ENCODE measurements at places on chromosomes 13 and 19.

DNA sequence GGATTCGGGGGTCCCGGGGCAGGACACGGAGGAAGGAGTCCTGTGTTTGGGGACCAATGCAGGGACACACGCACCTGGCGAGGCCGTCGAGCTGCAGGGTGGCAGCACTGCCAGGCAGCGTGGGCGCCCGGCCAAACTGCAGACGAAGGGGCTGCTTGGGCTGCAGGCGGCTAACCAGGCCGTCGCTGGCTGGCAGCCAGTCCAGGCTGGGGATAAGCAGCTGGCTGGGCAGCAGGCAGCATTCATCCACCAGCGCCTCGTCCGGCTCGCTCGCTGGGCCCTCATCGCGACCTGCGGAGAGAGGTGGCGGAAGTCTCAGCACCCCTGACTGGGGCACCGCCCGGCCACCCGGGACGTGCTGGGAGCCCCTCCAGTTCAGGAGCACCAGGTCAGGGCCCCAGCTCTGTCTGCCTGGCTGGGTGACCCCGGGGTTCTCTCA lies 11.5 kb downstream of the CFD start:
- no peak for DNase-seq

GRCh38 chr19:58170860-58171259 lies 12.0 kb upstream of the ZNF274 start:
- no peak for DNase-seq

DNA sequence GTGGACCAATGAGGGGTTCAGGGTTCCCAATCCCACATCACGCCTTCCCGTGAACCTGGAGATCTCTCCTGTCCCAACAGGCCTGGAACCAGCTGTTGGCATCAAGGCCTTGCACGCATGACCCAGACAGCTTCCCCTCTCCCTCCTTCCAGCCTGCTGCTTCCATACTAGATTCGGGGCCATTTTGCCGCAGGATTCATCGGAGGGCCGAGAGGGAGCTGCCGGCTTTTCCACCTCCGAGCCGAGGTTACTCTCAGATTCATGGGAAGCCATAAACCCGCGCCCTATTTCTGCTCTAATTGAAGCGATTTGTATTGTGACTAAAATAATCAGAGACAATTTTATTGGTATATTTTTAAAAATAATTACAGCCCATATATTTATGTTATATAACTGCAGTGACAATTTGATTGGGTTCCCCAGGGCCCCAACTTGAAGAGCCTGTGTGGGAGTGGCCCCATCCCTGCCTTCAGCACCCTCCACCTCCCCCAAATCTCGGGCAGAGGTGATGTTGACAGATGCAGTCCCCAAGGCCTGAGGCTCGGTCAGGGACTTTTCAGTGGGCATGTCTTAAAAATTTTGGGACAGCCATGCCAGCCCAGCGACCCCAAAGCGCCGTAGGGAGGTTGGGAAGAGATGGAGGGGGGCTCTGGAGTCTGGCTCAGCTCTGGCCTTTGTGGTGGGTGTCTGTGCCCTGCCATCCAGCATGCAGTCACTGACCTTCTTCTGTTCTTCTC lies 30.8 kb upstream of the PEPD start:
- no peak for DNase-seq

DNA sequence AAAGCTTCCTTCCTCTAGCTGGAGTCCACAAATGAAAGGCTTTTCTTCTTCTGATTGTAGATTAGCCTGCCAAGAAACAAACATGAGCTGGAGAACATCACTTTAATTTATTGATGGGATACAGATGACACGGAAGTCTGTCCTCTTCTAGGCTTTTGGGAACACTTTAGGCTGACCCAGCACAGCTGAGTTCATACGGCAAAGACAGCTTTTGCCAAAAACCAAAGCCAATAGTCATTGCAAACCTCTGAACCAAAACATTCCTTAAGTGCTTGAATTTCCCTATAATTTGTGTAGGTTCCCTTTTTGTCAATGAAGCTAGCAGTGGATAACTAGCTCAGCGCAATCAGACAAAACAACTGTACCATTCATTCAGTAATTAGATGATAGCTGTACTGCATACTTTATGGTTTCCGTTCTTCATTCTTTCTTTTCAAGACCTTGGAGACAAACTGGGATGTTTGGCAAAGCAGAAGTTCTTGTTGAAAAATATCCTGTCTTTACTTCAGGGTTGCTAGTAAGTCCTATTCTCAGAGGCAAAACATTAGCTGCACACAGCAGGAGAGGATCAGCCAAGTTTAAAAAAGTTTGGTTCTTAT lies 95.7 kb upstream of the SPRY2 start:
- no peak for DNase-seq

DNA sequence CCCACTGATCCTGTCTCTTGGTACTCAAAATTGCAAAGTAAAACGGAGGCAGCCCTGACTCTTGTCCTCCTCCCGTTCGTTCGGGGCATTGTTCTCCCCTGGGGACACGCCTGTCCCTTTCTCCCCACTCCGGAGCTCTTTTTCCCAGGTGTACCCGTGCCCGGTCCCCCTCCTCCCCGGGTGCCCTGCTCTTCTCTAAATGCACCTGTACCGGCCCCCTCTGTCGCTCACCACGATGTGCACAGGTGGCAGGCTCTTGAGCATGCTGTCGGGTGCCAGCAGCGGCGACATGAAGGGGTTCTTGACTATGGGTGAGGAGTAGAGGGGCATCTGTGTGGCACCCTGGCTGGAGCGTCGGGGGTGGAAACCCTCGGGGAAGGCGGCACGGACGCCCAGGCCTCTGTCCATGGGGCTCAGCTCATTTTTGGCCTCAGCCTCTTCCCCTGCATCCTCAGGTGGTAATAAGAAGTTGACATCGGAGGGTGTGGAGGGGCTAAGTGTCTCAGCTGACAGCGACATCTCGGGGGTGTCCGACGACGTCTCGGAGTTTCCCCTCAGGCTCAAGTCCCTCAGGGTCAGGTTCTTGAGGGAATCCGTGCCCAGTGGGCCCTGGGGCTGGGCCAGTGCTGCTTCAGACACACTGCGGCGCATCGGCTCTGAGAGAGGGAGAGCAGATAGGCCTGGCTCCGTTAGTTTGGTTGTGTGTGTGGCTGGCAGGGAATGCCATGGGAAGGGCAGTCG lies 12.4 kb upstream of the CNFN start:
- no peak for DNase-seq

DNA sequence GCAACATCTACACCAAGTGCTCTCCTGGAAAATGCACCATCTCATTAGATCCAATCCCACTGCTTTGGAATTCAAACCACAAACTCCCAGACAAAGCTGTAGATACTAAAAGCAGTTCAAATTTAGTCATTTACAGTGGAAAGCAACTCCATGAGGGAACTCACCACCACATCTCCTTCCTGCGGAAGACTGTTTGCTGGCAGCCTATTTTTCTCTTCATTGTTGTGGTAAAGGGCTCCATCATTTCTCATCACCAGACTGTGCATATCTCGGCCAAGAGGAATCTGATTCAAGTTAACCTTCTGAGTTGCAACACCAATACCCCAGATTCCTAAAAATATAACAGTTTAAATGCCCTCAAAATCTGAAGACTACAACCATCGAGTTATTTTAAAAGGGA lies 8.4 kb downstream of the SPRYD7 start:
- DNase-seq = no peak

DNA sequence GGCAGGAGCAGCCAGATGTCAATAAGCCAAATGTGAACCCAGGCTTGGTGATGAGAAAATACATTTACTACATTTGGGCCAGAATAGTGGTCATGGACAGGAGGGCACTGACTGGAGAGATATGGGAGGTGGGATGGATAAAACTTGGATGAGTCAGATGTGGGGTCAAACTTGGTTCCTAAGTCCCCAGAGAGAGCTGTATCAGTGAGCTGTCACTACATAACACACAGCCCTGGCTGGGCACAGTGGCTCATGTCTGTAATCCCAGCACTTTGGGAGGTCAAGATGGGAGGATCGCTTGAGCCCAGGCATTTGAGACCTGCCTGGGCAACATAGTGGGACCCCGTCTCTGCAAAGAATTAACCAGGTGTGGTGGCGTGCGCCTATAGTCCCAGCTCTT lies 51.6 kb upstream of the EHD2 start:
- no peak for DNase-seq

- DNase-seq = no peak
Observed at GRCh38 chr19:15452111-15453047, 2.6 kb upstream of the WIZ start.

- no peak for DNase-seq
Observed at GRCh38 chr19:41424335-41425173, 2.6 kb downstream of the B3GNT8 start.

- no peak for DNase-seq
Observed at GRCh38 chr19:42254089-42254849, 659 bp downstream of the ERF start.

DNA sequence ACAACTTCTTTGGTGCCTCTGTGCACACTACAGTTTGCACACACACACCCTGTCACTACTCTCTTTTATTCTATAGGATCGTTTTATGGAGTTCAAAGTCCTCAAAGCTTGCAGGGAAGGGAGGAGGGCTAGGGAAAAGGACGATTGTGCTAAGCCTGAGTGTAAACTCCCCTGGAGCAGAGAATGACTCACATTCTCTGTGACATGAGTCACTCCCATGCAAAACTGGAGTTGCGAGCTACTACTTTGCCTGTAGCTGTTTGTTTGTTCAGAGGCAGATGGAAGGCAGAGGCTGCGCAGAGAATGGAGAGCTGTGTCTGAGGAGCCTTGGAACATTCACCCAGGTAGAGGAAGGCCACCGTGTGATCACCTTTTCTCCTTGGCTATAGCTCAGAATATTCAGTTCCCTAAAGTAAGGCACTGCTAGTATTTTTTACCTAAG lies 80.5 kb upstream of the MBNL2 start:
- DNase-seq = no peak

DNA sequence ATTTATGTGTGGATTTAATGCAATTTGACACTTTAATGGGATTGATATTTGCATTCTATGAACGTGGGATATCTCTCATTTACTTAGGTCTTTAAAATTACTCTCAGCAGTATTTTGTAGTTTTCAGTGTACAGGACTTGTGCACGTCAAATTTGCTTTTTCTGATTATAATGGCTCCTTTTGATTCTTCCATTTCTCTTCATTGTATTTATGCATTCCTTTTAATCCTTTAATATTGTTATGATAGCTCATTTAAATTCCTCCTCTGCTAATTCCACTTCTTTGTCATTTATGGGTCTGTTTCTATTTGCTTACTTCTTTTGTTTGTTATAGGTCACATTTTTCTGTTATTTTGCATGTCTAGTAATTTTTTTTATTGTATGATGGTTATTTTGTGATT lies 226.6 kb downstream of the ATP8A2 start:
- DNase-seq = no peak

GRCh38 chr13:114115796-114116195 lies 16.6 kb downstream of the RASA3 start:
- no peak for DNase-seq

- DNase-seq = no peak
Observed at GRCh38 chr13:46369506-46370277, 17.4 kb downstream of the RUBCNL start.

DNA sequence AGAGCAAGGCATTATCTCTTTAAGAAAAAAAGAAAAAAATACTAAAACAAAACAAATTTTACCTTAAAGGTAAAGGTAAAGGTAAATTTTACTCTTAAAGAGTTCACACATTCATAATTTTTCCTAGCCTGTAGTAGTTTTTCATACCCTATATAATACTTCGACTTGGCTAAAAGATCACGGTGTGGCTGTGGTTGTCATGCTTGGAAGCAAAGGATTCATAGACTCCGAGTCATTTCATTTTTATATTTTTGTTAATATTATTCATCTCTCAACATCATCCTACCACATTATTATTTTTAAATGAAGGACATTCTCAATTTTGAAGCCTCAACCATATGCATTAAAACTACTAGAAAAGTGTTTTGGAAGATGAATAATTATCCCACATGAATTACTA lies 52.7 kb downstream of the PIBF1 start:
- DNase-seq = no peak

DNA sequence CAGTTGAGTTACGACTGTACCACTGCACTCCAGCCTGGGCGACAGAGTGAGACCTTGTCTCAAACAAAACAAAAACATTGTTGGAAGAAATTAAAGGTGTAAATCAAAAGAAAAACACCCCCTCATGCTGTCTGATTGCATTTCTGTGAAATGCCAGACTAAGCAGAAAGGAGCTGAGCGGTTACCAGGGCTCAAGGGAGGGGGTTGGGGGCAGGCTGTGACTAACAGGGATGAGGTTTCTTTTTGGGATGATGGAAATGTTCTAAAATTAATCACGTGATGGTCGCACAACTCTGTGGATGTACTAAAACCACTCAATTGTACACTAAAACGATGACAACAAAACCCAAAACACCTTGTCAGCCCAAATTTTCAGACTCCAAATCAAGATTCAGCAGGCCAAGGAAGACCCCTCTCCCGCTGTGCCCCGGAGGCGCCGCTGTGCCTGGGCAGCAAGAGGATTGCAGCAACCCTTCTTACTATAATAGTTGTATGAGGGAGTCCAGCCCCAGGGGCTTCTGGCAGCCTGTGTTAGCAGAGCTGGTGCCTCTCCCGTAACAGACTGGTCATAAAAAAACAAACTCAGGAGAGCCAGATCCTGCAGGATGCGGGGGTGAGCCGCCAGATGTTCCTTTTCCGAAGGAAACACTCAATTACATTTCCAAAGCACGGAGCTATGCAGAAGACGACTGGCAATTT lies 20.9 kb downstream of the CAPS start:
- DNase-seq = no peak

GRCh38 chr19:49767967-49768581 lies 1.3 kb downstream of the AP2A1 start:
- DNase-seq = no peak

GRCh38 chr19:28489776-28490175 lies 723.2 kb downstream of the UQCRFS1 start:
- no peak for DNase-seq

DNA sequence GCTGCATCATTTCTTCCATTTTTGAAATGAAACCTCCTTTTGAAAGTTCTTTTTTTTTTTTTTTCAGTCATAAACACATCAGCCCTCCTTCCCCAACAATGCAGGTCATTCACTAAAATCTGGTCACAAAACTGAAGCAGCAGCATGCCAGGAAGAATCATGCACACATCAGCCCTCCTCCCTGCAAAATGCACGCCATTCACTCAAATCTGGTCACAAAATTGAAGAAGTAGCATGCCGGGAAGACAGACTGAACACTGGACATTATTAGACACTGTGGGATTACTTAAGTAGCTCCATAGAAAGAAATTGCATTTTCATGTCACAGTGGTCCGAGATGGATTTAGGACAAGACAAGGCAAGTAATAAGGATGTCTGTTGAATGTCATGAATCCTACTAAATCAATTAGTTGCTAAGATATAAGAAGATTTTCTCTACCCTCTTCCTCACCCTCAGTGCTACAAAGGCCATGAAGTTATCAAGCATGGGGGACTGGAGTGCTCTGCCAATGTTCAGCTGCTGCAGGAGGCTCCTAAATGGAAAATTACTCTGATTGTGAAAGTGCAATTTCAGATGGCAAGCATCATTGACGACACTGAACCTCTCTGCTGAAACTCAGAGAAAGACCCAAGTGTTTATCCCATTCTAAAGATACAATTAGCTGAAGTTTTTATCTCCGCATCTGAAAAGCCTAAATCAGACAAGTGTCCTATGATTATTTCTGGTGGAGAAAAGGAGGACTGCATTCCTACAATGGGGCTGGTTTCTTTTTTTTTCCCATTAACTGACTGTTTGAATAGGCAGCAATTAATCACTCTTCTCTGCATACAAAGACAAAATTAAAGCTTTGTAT lies 913.2 kb downstream of the DIAPH3 start:
- DNase-seq = no peak
